ENCODE measurements at places on chromosomes 1 and 21. TPM values are rescaled to one million over a fixed set of nuclear protein-coding genes. Genes with fewer than 3 reads are reported as not detected.

Gene DNALI1
- total RNA-seq, result 3.8 TPM

Gene HECTD3
- 14.0 TPM for total RNA-seq

Gene SFN
- total RNA-seq, result 1.8 TPM

Gene SLC22A15
- total RNA-seq, result 7.0 TPM

Gene OR2T33
- 0.57 TPM for total RNA-seq

Gene C1orf116
- total RNA-seq, result 0.11 TPM

Gene KRTAP13-2
- not detected for total RNA-seq

Gene MAB21L3
- total RNA-seq, result 2.7 TPM

Gene CFH
- total RNA-seq, result 3.8 TPM

Gene SYT14
- total RNA-seq, result 6.0 TPM

Gene CYP4X1
- total RNA-seq, result 0.77 TPM

Gene IGSF8
- 27.6 TPM for total RNA-seq

Gene SKI
- 5.3 TPM for total RNA-seq

Gene CHIT1
- not detected for total RNA-seq

Gene TDRD5
- 0.03 TPM for total RNA-seq

Gene NIPAL3
- 8.6 TPM for total RNA-seq

Gene PDC
- total RNA-seq, result not detected

Gene ABCG1
- total RNA-seq, result 0.51 TPM

Gene IKBKE
- 14.7 TPM for total RNA-seq

Gene OR2AK2
- total RNA-seq, result not detected

Gene ZNF124
- 41.3 TPM for total RNA-seq

Gene CELA3A
- total RNA-seq, result not detected

Gene BATF3
- total RNA-seq, result 12.4 TPM

Gene CA6
- not detected for total RNA-seq

Gene LCE1C
- not detected for total RNA-seq

Gene LAD1
- 0.06 TPM for total RNA-seq

Gene BNIPL
- total RNA-seq, result 0.60 TPM

Gene LGR6
- total RNA-seq, result 0.23 TPM

Gene CYP4A22
- not detected for total RNA-seq

Gene S100A5
- not detected for total RNA-seq

Gene ANKRD34A
- total RNA-seq, result 0.63 TPM

Gene NPR1
- total RNA-seq, result not detected

Gene CYB5RL
- total RNA-seq, result 8.9 TPM

Gene MTF2
- 57.3 TPM for total RNA-seq

Gene PRKAA2
- 7.5 TPM for total RNA-seq

Gene C1orf122
- total RNA-seq, result 60.5 TPM

Gene TFF3
- total RNA-seq, result 3.4 TPM

Gene RNU1-1
- 832 TPM for total RNA-seq

Gene SPRR1A
- not detected for total RNA-seq

Gene KCNC4
- 5.5 TPM for total RNA-seq

Gene AADACL4
- not detected for total RNA-seq

Gene BTBD8
- total RNA-seq, result 2.3 TPM

Gene OR10Z1
- total RNA-seq, result not detected

Gene DMRTA2
- total RNA-seq, result 24.9 TPM

Gene SH2D1B
- 1.1 TPM for total RNA-seq

Gene CELSR2
- total RNA-seq, result 1.0 TPM

Gene SPATA1
- total RNA-seq, result 0.24 TPM

Gene TSNAX
- 36.5 TPM for total RNA-seq

Gene PCP4
- total RNA-seq, result not detected

Gene LRRC71
- not detected for total RNA-seq

Gene DIO1
- total RNA-seq, result not detected

Gene SPATA21
- total RNA-seq, result not detected

Gene S100A2
- total RNA-seq, result 88.6 TPM

Gene KANK4
- total RNA-seq, result 0.03 TPM

Gene C1QB
- total RNA-seq, result not detected

Gene LORICRIN
- total RNA-seq, result not detected

Gene SYPL2
- total RNA-seq, result 0.15 TPM

Gene AGO3
- 18.4 TPM for total RNA-seq

Gene GRIK1
- not detected for total RNA-seq

Measured in Daoy (cell line).